ENCODE measurements at places on chromosomes 3 and 15.
A peak's percentile ranks its signal among the peaks of the same experiment; 100 is the strongest.

- DNase-seq, result no peak
These were observed 915.0 kb upstream of the GBE1 start for GRCh38 chr3:82676356-82677026.

DNA sequence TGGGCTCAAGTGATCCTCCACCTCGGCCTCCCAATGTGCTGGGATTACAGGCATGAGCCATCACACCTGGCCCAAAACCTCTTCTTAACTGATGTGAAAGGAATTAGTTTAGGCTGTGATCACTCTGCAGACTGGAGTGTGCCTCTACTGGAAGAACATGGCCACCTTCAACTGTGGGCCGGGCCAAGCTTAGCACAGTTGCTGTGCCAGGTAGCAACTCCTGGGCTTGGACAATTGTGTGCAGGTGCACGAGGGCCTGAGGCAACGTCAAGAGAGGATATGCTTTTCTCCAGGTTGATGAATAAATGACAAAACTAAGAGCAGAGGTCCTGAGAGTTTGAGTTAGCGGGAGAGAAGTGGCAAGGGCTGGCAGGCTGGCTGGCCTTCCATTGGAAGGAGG is 6.5 kb downstream of the FAH start:
- DNase-seq, result no peak

DNA sequence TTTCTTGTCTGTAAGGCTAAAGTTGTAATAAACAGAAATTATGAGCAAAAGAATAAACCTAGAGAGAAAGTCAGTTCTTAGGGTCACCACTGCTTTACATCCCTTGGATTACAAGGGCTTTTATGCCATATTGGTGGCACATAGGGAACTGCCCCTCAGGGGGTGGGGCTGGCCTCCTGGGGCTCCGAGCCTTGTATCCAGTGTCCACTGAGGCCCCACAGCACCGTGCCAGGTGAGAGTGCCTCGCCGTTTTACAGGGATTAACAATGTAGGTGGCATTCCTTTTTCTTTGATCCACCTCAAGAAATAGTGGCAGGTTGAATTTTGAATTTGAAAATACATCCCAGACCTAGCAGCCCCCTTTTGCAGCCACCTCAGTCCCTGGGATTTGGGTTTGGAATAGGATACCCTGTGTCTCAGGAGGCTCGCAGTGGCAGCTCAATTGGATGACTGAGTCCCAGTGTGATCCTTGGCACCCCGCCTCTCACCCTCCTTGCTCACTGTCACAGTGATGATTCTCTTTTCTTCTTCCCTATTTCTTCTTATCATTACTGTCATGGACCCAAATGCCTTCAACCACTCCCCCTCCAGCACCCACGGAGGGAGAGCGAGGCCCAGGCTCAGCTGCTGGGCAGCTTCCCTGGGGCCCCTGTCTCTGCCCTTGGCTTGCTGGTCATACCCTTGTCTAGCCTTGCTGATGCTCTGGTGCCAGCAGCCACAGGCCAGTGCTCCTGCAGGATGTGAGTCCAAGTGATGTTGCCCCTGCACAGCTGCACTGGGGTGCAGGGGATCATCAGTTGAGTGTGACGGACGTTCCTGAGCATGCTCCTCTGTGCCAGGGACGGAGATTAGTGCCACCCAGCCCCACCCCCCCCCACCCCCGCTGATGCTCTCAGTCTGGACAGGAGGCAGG is 137.9 kb downstream of the DNAJB8 start:
- DNase-seq, result no peak

DNA sequence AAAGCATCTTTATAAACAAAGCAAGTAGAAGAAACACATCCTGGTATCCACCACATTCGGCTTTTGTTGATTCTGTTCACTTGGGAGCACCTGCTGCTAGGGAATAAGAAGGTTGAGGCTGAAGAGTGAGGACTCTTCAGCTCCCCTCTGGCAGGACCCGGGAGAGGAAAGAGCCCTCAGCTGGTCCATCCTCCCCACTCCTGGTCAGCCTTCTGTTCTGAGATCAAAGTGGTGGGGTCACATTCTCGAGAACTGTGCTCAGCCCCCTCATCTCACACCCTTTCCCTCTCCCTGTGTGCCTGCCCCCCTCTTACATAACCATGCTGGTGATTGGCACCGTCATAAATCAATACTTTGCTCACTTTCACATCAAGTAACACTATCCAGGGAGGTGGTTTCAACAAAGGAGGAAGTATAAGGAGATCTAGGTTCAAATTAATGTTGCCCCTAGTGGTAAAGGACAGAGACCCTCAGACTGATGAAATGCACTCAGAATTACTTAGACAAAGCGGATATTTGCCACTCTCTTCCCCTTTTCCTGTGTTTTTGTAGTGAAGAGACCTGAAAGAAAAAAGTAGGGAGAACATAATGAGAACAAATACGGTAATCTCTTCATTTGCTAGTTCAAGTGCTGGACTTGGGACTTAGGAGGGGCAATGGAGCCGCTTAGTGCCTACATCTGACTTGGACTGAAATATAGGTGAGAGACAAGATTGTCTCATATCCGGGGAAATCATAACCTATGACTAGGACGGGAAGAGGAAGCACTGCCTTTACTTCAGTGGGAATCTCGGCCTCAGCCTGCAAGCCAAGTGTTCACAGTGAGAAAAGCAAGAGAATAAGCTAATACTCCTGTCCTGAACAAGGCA is at the start of gene NR1I2:
Gene NR1I2 (plus strand): TSS at position 772 of the 869 bp plus-strand sequence.
- DNase-seq, result no peak

DNA sequence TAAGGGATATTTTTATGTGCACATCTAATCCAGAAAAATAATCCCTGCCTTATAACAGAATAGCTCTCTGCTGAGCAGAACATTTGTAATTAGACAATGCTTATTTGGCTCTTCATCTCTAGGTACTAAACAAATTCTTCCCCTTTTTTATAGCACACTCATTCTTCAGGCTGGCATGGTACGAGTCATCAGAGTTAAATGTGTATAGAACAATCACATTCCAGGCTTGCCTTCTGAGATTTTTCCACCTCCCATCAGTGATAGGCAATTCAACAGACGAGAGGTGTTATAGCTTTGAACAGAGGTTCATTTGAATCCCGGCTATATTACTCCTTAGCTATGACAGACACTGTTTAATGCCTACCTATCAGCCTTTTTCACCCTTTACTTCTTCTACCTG is 21.4 kb upstream of the SPPL2A start:
- no peak for DNase-seq

- no peak for DNase-seq
These were observed 52.7 kb downstream of the MITF start for GRCh38 chr3:69791919-69792399.

- DNase-seq, result no peak
These were observed 64.4 kb upstream of the SNRPA1 start for GRCh38 chr15:101359365-101359947.

- no peak for DNase-seq
These were observed 25.4 kb downstream of the CYP19A1 start for GRCh38 chr15:51313074-51313393.

DNA sequence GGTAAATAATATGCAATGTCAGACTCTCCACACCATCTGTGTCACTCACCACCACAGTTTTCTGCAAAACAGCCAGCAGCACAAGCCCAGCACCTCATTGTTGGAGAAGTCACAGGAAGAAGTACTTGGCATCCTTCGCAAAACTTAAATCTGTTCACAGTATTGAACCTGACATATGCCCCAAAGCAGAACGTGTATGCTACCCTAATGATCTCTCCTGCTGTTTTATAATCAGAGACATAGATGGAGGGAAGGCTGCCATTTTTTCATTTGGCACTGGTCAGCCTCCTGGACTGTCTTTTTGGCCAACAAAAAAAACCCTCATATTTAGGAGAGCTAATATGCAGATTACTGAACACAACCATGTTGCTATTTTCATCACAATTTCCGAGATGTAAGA is 1272.9 kb downstream of the ROBO1 start:
- no peak for DNase-seq

DNA sequence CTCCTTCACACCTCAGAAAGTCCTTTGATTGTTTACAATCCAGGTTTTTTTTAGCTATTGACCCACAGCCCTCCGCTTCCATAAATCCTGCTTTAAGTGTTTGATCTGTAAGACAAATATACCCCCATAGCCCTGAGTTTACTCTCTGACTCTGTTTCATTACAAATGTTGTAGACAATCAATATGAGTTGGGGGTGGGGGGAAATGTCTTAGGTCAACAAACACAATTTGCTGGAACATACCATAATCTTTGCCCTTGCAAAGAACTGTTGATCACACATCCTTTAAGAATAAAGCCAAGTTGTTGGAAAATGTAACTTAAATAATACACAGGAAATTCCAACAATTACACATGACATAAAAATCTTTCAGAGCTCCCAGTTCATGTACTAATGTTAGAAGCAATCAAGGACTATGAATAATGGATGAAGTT is 301.8 kb upstream of the SEMA6D start:
- no peak for DNase-seq

- DNase-seq, result peak; percentile 48
These were observed 67.8 kb downstream of the SLCO3A1 start for GRCh38 chr15:91921188-91921842.

DNA sequence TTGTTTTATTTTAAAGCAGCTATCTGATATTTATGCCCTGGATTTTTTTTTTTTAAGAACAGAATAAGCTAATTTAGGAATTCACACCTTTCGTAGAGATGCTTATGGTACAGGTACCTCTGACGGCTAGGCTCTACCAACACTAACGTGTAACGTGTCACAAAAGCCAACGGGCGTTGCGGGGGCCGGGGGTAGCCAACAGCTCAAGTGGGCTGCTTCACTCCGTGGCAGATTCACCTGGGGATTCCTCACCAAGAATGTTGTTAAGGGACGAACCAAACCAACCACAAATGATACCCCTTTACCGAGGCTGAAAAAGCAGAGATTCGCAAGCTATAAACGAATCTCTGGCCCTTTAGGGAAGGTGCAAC is 1.0 kb downstream of the TMCC1 start:
- DNase-seq, result no peak

DNA sequence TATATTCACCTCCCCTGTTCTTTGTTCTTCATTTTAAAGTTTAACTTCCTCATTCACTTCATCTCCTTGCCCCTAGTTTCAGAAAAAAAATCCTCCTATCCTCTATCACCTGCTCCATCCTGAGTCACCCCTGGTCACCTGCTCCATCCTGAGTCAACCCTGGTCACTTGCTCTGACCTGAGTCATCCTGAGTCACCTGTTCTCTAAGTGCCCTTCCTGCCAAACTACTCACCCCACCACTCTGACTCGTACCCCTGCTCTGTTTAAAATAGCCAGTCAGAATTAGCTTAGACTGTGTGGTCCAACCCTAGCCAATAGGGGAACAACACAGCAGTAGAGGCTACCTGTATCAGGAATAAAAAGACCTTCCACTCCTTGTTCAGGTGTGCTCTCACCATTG is 716.9 kb downstream of the ZBBX start:
- DNase-seq, result no peak
